ENCODE measurements at places on chromosomes 2 and 18.

DNA sequence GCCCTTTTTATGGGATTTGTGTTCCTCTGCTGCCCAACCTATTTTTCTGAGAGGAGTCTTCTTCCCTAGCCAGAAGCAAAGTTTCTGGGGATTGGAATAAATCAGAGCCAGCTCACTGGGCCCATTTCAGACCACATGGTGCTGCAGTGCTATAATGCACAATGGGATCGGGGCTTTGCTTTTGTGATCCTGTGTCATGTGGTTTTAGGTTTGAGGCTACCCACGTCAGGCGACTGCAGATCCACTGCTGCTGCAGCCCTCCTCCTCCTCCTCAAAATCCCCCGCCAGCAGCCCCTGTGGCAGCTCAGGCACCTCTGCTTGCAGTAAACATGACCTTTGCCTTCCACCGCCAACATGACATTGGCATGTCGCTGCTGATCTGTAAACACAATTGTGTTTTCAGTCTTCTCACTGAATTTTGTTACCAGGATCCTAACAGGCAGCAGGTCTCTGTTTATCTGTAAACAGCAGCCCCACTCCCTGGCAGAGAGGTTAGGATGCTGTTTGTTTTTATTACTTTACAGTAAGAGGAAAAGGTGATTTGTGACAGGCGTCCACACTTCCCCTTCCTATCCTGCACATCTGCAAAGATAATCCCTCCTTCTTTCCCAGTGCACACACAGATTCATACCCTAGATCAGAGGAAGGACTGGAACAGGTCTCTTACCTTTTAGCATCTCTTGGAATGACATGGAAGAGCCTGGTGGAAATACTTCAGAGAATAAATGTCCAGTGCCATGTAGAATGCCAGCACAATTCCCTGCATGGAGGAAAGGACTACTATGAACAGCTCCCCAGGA, 130.8 kb downstream of the FOXI3 start:
- no peak for DNase-seq

- DNase-seq, result no peak
Observed at GRCh38 chr2:191018643-191019119, 4.7 kb upstream of the STAT1 start.

DNA sequence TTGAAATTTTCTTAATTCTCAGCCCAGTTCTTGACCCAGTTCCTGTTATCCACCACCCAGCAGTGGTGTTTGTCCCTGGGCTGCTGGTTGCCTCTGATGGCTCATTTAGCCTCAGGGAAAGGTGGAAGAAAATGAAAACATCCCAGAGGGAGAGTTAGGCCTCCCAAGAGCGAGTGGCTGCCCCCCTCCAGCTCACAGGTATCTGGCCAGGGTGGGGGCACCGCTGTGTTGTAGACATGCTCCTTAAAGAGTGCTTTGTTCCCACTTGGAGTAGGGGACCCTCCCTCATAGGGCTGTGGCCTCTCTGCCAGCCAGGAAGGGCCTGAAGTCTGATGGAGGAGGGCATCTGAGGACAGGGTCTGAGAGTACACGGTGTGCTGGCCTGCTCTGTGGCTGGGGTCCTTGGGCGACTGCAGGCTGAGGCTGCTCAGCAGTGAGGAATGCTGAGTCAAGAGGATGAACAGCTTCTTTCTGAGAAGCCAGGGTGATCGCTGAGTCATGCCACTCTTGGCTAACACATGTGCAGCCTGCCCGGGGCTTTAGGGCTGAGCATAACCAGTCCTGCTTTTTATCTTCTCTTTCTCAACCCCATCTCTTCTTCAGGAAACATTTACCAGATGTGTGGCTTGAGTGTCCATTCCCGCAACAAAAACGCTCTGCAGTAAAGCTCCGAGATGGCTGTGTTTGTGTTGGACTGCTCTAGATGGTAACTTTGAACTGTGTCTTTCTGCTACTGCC, 72.3 kb downstream of the IL1R2 start:
- no peak for DNase-seq

- DNase-seq, result no peak
Observed at GRCh38 chr2:43346602-43347567, 120.5 kb upstream of the ZFP36L2 start.

- DNase-seq, result no peak
Observed at GRCh38 chr2:15357186-15357585, 203.9 kb downstream of the NBAS start.

DNA sequence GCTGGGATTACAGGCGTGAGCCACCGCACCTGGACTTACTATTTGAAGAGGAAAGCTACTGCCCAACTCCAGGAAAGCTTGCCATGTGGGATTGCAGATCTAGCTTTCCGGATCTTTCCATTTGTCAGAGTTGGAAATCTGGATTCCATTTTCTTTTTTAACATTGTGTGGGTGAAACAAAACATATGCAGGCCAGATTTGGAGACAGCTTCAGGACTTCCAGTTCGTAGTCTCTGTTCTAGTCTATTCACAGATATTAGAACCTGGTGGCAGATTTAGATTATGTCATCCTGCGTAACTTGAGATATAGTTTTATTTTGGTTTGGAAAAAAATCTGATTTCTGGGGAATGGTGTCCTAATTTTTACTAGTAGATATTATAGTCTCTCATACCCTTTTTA, 70.5 kb downstream of the ZNF236 start:
- DNase-seq, result no peak

GRCh38 chr18:37653618-37654017, 88.0 kb upstream of the CELF4 start:
- no peak for DNase-seq

DNA sequence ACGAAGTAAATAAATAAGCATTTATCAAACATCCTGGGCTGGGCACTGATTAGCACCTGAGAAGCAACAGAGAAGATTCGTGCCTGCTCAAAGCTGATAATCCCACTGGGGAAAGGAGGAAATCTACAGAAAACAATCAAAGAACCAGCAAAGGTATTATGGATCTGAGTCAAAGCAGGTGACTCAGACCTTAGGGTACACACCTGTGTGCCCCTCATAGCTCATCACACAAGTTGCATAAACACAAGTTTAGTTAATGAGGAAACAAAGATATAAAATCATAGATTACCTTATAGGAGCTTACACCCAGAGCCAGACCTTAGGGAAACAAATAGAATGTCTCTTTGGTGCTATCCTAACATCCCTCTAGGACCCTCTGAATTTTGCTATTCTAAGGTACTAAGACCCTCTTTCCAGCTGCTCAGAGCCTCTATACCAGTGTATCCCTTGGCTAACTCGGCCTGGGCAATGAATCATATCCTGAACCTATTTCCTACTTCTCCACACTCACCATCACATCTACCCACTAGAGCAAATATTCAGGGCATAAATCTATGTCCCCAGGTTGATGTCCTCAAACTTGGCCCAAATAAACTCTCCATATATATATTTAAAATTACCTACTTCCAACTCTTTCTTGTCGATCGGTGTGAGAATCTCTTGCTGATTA, 19.3 kb upstream of the CTIF start:
- DNase-seq, result no peak

DNA sequence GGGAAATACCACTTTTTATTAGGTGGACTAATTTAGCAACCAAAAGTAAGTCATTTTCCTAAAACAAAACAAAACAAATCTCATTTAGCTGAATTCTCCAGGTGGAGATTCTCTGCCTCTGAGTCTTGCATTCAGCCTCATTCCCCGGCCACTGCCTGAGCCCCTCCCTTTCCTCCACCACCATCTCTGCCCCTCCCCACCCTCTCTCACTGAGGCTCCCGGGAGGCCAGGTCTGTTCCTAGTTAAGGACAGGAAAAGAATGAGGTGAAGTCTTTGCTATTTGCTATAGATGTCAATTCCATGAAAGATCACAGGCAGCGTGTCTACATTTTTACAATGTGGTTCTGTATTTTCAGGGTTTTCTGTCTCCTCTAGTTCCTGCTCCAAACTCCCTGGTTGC, 83.0 kb upstream of the SOX11 start:
- DNase-seq, result no peak

DNA sequence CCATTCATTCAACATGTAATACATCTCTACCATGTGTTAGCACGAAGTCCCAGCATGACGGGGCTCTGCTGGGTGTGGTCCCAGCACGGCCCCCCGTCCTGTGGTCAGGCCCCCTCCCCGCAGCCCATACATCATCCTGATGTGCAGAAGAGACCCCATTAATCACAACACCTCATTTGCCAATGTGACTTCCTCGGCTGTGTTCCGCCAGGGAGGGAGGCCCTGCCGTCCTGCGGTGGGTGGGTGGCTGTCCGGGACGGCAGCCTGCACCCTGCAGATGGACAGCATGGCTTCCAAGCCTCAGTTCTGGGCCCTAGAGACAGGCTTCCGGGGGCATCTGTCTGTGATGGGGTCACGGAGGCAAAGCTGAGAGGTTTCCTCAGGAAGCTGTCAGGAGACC, 254.0 kb downstream of the CYP26B1 start:
- no peak for DNase-seq

DNA sequence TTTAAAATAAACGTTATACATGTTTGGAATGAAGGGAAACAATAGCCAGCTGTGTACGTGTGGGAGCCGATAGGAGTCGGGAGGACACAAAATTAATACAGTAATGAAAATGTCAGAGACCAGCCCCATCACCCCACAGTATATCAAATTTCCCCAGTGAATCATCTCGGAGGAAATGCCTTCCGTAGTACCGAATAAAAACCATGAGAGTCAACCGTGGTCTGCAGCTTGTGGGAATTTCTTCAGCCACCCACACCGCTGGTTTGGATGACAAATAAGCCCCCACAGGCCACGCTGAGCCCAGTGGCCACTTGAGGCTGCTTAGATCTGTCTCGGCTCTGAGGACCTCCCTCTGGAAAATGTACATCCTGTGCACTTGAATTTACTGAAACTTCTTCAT, 133.7 kb downstream of the COL6A3 start:
- no peak for DNase-seq

DNA sequence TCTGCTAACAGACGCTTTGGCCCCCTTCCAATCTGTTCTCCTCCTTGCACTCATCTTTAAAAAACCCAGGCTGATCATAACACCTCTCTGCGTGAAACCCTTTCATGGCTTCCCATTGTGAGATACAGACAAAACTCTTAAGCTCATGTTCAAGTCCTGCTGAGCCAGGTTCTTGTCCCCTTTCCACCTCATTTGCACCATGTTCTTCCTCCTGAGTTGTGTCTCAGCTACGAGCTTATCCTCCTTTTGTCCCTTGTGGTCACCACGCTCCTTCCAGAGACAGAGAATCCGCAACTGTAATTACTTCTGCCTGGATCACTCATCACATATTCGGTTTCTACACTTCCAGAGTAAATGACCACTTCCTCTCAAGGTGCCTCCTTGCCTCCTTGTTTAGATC, 238.8 kb downstream of the ACTR3 start:
- no peak for DNase-seq

GRCh38 chr2:26016012-26016705, 17.7 kb upstream of the RAB10 start:
- no peak for DNase-seq

DNA sequence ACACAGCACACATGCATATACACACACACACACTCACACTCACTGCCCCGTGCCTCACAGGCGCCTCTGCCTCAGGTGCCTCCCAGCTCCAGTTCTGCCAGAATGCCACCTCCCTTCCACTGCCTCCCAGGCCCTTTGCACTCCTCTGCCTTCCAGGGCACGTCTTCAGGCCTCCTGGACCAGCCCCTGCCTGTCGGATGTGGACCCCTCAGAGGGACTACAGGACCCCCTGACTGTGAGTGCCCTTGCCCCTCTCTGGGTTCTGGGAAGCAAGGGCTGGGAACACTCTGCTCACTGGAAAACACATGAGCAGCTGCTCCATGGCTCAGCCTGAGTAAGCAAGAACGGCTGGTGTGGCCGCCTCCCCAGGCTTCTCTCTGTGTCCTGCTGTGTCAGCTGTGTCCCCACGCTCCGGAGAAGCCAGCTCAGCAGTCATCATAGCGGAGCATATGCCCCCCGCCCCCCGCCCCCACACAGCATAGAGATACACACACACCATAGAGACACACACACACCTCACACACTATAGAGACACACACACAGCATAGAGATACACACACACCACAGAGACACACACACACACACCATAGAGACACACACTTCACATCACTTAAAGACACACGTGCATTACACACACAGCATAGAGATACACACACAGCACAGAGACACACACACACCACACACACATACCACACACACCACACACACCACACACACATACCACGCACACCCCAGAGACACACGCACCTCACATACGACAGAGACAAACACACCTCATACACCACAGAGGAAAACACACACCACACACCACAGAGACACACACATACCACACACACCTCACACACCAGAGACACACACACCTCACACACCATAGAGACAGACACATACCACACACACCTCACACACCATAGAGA, 271.3 kb downstream of the CYRIA start:
- no peak for DNase-seq

DNA sequence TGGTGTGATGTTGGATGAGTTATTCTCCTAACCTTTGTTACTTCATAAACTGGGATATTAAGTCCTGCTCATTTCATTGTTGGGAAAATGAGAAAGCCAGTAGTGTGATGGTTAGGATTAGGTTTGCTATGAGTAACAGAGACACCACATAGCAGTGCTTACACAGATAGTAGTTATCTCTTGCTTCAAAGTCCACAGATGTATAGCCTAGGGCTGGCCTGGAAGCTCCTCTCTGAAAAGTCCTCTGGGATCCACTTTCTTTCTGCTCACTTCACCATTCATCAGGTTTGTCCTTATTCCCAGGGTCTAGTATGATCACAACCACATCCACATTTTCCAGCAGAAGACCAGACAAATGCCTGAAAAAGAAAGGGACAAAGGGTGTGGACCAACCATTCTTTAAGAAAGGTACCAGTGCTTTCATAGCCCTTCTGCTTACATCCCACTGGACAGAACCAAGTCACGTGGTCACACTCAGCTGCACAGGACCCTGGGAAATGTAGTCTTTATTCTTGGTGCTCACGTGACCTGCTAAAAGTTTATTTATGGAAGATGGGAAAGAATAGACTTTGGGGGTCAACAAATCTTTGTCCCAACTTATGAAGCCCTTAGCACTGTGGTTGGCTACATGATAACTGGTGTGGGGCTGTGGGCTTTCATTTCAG, 108.9 kb downstream of the INSIG2 start:
- DNase-seq, result no peak
